ENCODE measurements at places on chromosomes 16 and 17.

DNA sequence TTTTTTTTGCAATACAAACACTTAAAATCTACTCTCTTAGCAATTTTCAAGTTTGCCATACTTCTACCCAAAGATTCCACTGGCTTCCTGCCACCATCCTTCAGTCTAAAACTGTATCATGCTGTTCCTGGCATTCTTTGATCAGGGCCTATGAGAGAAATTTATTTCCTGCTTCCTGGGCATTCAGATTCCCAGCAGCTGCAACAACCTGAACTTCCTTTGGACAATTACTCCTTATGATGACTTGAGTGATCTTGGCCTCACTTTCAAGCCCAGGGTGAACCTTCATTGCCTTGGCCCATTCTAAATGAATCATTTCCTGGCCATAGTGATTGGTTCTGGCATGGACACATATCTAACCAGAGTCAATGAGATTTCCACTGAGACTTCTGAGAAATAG lies 18.0 kb upstream of the MON1B start:
- no peak for DNase-seq

DNA sequence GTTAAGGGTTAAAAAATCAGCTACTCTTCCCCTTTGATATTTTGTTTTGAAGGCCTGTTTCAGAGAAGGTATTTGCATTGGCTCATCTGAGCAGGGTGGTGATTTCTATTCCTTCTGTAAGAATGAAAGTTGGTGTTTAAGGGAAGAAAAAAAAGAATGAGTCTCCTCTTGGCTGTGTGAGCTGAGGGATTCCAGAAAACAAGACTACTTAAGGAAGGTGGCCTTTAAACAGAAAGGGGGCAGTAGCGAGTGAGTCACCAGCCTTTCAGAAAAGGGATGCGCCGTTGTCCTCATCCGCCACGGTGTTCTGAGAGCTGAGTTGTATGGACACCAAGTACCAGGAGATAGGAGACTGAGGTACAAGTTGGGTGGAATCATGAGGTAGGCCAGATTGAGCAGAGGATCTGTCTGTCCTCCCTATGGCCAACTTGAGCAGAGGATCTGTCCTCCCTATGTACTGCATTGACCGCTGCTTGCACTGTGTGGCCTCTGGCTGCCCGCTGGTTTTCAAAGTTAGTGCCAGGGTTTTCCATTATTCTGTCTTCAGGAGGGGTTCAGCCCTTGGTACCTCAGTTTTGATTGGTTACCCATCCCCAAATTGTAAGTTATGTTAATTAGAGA lies 8.2 kb downstream of the PRKCA start:
- no peak for DNase-seq

GRCh38 chr16:50547340-50548124 lies 664 bp upstream of the NKD1 start:
- peak; percentile 12 for DNase-seq

DNA sequence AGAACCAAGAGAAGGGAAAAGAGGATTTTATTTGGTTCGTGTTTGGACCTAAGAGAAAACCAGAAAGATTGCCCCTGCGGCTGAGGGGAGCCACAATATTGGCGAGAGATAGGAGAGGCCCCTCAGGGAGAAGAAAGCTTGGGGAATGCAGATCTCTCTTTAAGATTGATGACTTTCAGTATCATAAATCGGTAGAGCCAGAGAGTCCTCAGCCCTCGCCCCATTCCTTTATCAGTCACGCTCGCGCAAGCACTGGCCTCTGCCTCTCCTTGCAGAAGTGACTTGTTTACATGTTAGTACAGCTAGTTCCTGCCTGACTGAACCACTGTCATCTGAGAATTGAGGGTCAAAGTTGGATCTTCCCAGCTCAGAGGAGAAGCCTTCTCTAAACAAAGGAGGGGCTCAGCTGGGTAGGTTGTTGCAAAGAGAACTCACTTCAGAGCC lies 21.5 kb upstream of the KRT19 start:
- DNase-seq, result no peak

DNA sequence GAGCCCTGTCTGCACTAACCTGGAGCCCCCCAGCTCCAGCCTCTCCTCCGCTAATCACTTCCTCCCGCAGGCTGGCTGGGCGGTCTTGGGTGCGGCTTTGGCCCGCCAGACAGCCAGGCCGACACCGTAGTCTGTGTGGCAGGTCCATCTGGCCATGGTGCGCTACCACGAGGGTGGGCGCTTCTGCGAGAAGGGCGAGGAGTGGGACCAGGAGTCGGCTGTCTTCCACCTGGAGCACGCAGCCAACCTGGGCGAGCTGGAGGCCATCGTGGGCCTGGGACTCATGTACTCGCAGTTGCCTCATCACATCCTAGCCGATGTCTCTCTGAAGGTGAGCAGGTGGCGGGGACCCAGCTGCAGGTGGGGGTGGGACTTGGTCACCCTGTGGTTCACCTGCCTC lies 30.7 kb upstream of the POLR3E start:
- DNase-seq, result no peak

DNA sequence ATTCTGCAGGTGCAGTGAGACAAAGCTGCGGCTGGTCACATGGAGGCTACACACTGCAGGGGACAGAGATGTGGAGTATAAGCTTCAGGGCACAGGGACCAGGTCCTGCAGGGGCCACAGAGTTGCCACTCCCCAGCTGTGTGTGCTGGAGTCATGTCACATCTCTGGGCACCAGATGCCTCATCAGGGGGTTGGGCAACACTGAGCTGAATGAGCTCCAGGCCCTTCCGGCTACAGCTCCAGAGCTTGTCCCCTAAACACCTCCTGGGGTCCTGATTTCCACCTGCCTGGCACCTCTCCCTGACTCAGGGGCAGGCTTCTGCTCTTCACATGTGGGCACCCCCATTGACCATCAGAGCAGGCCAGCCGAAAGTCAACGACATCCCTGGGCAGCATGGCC lies 32.5 kb downstream of the SPHK1 start:
- DNase-seq, result no peak

- no peak for DNase-seq
Measured at GRCh38 chr17:77308861-77309726, 168.3 kb downstream of the SEC14L1 start.

DNA sequence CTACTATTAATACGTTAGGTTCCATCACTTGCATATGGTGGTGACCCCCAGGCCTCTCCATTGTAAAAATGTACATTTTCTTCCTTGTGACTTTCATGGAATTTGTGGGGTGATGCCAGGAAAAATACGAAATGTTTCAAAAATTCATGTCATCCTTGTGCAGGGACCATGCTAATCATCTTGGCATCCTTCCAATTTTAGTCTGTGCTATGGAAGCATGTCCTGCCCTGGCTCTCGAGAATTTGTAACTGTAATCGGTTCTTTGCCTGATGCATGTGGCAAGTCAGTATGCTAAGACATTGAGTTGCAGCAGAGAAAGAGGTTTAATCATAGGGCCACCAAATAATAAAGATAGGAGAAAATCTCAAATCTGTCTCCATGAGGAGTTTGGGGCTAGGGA lies 14.3 kb upstream of the GINS3 start:
- no peak for DNase-seq

- DNase-seq, result no peak
Measured at GRCh38 chr16:3051494-3051893, 5.1 kb downstream of the MMP25 start.

DNA sequence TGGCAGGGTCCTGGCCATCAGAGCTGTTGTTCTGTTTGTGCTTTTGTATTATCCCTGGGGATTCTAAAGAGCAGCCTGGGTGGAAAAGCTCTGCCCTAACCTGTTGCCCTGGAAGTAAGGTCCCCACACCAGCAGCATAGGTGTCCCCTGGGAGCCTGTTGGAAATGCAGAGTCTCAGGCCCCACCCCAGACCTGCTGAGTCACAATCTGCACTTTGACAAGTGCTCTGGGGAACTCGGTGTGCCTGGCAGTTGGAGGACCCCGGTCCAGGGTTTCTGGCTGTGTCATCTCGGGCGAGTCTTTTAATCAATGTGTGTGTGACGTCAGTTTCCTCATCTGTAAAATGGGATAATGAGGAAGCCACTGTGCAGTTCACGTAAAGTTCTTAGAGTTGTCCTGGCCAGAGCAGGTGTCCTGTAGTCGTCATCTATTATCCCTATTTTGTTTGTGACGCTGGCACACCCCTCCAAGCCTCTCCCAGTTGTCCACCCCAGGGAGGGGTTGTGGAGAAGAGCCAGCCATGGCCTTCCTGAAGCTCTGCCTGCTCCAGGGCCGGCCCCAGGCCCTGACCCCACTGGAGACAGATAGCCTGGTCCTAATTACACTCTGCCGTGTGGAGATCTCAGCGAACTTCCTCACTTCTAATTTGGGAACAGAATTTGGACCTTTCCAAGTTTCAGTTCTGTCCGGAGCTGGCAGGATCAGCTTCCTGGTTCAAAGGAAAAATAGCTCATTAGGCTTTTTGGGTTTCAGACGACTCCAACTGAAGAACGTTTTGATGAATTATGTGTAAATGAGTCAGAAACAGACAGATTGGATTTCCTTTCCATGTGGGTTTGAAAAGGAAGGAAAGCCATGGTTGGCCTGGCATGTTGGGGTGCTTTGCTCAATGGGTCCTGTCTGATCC lies 295.7 kb upstream of the FOXF1 start:
- DNase-seq, result no peak

GRCh38 chr17:48014595-48015111 lies 22.9 kb downstream of the COPZ2 start:
- DNase-seq, result no peak

DNA sequence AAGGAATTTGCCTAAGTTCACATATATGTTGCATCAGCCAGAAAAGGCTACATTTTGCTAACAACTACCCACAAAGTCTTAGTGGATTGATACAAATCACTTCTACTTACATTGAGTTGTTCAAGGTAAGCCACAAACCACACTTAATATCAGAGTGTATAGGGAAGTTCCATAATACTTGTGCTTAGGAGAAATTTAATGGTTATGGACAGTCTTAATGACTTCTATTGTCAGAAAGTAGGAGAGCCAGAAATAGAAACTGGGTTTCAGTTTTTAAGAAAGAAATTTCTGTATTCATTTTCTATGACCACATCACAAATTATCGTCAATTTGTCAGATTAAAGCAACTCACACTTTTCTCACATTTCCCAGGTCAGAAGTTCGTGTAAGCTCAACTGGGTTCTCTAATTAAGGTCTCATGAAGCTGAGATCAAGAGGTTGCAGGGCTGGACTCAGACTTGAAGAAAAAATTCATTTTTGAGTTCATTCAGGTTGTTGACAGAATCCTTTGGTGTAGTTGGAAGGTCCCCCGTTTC lies 695.7 kb downstream of the CDH11 start:
- DNase-seq, result no peak

GRCh38 chr16:30633526-30633925 lies 17.2 kb upstream of the PRR14 start:
- DNase-seq, result no peak

DNA sequence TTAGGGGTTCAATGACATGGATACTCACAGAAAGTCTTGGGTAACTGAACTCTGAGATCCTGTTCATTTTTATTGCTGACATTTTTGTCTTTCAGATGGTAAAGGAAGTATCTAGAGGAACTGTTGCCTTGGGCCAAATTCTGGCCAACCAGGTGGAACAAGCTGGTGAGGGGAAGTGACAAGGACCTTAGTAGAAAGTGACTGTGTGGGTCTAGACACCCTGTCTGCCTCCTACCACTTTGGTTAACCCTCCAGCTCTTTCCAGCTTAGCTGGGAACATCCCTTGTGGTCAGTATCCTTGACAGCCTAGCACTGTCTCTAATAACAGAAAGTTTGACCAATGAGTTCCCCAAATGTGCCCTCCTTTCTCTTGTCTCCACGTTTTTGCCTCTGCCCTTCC lies 28.8 kb upstream of the PRKCB start:
- no peak for DNase-seq

DNA sequence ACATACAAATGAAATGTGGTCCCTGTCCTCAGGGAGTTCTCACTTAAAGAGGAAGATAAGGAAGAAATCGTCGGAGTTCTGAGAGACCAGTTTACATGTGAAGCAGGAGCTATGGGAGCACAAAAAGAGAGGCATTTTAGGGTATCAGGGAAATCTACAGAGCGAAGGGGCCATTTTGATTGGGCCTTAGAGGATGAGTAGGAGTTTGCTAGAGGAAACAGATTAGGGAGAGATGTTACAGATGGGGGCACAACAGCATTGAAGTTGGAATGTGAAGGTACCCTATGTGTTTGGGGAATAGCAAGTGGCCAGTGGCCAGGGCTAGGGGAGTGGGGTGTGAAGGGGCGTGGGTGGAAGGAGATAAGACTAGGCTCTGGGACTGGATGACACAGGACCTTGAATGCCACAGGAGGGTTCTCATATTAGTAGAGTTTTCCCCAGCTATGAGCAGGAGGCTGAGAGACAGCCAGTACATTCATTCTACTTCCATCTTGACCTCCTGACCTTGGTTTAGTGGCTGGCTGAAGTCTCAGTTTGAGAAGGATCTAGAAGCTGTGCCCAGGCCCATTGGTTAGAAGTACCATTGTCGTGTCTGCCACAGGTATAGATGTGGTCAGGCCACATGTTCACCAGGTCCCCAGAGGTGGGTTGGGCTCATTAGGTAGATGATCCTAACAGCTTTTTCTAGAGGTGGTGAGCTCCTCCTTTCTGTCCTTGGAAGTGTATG lies 34.8 kb downstream of the CPNE2 start:
- DNase-seq, result no peak

DNA sequence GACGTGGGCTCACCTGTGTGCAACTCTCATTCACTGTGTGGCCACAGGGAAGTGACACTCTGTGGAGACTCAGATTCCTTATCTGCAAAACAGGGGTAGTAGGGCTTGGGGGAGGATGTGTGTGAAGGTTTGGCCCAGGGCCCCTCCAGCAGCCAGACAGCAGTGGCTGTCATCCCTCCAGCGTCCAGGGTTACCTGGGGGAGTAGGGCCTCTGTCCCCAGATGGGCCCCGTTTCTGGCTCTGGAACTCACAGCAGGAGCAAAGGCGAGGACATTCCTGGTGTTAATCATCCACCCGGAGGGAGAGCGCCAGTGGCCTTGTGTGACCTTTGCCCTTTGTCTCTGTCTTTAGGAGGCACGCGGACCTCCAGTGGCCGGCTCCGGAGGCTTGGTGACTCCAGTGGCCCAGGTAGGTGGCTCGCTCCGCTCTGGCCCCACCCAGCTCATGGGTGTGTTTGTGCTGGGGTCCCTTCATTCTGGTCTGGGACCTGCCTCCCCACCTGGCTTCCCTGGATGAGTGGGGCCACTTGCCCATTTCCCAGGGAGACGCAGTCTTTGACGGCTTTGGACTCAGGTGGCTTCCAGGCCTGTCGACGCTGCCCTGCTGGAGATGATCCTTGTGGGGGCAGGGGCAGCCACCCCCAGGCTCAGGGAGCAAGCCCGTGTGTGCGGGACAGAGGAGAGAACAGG lies 166.2 kb downstream of the SEC14L1 start:
- no peak for DNase-seq

DNA sequence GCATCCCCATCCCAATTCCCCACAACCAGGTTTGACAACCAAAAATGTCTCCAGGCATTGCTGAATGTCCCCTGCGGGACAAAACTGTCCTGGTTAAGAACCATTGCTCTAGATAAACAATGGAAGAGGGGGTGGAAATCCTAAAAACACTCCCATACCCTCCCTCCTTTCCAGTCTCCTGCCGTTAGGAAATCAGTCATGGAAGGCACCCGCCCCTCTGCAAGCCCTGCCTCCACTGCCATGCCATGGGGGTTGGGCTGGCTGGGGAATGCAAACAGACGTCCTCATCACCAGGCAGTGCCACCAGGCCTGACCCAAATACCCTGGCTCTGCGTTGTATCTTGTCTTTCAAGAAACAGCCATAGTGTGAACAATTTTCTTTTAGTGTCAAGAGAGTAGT lies 57.5 kb downstream of the CYTH1 start:
- no peak for DNase-seq
